ENCODE measurements at places on chromosomes 7 and 10.

- no peak for DNase-seq
Measured at GRCh38 chr10:49750546-49750945, 11.6 kb downstream of the OGDHL start.

- DNase-seq: peak; percentile 26
Measured at GRCh38 chr7:120981888-120982615, 6.5 kb upstream of the CPED1 start.

GRCh38 chr7:128879939-128880746 lies 17.5 kb downstream of the ATP6V1F start:
- no peak for DNase-seq

DNA sequence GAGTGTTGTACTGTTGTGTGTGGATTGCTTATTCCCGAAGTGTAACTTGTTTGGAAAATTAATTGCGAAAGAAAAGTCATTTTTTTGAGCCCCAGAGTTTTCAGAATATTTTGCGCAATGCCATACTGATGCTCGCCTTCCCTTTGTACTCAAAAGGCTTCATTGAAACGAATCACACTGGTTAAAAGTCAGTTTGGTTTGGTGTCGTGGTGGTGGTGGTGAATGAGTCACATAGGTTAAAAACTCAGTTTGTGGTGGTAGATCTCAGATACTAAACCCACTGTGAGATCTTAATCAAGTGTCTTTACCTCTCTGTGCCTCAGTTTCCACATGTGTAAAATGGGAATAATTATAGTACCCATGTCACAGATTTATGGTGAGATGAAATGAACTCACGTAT lies 61.1 kb upstream of the IL6 start:
- DNase-seq: peak; percentile 59

GRCh38 chr7:36203071-36203790 lies 50.2 kb downstream of the EEPD1 start:
- DNase-seq: no peak

DNA sequence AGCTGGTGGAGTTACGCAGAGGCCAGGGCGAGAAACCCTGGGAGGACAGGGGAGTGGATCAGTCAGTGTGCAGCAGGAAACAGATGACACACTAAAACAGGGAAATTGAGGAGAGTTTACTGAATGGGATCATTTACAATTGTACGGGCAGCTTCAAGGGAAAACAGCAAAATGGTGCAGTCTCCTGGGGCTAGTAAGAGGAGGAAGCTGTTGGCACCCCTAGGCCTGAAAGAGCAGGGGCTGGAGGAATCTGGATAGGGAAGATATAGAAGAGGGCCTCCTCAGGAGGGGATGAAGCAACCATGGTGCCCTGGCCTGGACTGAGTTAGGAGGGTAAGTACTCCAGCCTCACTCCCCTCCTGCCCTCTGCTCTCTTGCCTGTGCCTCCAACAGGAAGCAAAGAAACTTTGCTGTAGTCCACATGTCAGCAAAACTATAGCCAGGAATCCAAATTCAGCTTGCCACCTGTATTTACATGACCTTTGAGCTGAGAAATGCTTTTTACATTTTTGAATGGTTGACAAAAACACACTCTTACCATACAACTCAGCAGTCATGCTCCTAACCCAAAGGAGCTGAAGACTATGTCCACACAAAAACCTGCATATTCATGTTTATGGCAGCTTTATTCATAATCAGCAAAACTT lies 52.3 kb upstream of the OPN4 start:
- DNase-seq: no peak

DNA sequence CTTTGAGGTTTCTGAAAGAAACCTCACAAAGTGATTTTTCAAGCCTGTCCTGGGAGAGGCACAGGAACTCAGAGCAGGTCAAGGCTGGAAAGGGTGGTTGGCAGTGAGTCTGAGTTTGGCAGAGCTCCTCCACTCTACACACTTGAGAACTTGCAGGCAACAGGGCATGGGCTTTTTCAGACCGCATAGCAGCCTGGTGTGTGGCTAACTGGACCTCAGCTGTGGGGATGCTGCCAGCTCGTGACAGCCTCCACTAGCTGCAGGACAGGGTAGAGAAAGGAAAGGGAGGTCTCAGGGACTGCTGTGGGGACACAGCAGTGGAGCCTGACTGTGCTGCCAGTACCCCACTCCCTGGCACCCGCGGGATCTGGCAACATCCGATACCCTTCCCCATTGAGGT lies 2.6 kb downstream of the CDHR1 start:
- DNase-seq: no peak

DNA sequence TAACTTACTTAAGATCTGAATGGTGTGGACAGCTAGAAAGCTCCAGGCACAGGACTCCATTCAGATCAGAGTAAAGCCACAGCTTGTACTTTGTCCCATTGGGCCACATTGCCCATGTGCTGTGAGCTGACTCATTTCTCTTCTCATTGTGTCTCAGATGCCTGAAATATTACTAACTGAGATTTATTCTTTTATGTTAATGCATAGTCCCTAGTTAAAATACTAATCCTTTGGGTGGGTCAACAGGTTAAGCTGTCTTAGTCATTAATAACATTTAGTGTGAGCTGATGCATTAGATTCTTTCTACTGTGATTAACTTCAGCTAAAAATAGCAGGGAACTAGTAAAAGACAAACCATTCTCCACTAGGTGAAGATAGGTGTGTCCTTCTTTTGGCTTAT lies 104.7 kb upstream of the ARMC3 start:
- DNase-seq: no peak

- DNase-seq: no peak
Measured at GRCh38 chr10:19653931-19654330, 162.3 kb upstream of the PLXDC2 start.

- DNase-seq: no peak
Measured at GRCh38 chr10:97574374-97575126, 2.0 kb downstream of the ANKRD2 start.

GRCh38 chr7:18534481-18534880 lies 38.9 kb downstream of the HDAC9 start:
- DNase-seq: no peak

DNA sequence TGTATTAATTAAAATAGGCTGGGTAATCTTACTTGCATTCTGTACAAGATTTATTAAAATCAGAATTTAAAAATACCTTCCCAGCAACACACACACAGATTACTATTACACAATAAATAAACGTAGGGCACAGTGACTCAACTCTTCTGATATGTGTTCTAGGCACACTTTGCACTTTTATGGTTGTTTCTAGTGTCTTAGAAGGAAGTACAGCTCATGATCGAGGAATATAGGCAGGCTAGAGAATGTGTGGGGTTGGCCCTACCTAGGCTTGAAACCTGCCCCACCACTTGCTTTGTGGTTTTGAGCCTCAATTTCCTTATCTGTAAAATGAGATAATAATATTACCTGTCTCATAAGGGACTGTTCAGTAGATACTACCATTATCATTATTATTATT lies 30.5 kb downstream of the ARMC3 start:
- no peak for DNase-seq

GRCh38 chr7:55508221-55509011 lies 63.9 kb downstream of the VOPP1 start:
- DNase-seq: peak; percentile 32

GRCh38 chr7:156105337-156106106 lies 293.3 kb upstream of the SHH start:
- no peak for DNase-seq

GRCh38 chr7:43850348-43851116 lies 18.8 kb downstream of the MRPS24 start:
- DNase-seq: no peak

- DNase-seq: peak; percentile 84
Measured at GRCh38 chr7:92641921-92642511, 51.8 kb upstream of the FAM133B start.

GRCh38 chr7:3067193-3067592 lies 23.5 kb upstream of the CARD11 start:
- DNase-seq: peak; percentile 49

DNA sequence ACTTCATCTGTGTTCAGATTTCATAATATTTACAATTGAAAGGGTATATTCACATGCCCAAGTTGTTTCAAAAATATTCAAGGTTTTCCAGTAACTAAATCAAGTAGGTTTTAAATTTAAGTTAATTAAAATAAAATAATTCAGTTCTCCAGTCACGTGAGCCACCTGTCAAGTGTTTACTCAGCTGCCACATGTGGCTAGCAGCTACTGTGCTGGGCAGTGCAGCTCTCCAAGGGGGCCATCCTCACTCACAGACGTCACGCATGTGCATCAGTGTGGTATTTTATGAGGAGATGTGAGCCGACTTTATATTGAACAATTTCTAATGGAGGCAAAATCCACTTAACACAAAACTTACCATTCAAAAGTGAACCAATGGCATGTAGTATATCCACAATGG lies 69.7 kb upstream of the CAMK2B start:
- DNase-seq: no peak

DNA sequence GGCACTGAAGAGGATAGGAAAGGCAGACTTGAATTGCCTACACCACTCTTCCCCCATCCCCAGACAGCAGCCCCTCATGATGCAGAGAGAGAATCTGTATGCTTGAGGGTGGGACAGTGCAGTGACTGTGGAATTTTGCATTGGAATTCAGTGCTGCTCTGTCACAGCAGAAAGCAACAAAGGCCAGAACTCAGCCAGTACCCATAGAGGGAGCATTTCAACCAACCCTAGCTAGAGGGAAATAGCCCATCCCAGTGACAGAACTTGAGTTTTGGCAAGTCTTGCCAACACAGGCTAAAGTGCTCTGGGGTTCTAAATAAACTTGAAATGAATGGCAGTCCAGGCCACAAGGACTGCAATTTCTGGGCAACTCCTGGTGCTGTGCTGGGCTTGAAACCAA lies 80.4 kb downstream of the TES start:
- no peak for DNase-seq

- no peak for DNase-seq
Measured at GRCh38 chr7:70436790-70437350, 695.1 kb upstream of the GALNT17 start.

DNA sequence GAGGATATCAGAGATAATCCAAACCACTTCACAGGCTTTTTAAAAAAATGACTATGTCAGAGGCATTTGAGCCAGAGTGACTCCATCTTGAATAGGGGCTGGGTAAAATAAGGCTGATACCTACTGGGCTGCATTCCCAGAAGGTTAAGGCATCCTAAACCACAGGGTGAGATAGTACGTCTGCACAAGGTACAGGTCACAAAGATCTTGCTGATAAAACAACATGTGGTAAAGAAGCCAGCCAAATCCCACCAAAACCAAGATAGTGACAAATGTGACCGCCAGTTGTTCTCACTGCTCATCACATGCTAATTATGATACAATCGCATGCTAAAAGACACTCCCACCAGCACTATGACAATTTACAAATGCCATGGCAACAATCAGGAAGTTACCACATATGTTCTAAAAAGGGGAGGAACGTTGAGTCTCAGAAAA lies 177.5 kb downstream of the RAPGEF5 start:
- no peak for DNase-seq

GRCh38 chr10:95201736-95202135 lies 7.7 kb downstream of the ACSM6 start:
- DNase-seq: no peak

GRCh38 chr10:119403921-119404320 lies 138.6 kb downstream of the RGS10 start:
- no peak for DNase-seq

- no peak for DNase-seq
Measured at GRCh38 chr10:28332726-28333125, 29.9 kb upstream of the MPP7 start.

GRCh38 chr10:4939224-4940072 lies 23.8 kb upstream of the AKR1C1 start:
- no peak for DNase-seq

- DNase-seq: no peak
Measured at GRCh38 chr10:112963835-112964234, 13.8 kb downstream of the TCF7L2 start.

DNA sequence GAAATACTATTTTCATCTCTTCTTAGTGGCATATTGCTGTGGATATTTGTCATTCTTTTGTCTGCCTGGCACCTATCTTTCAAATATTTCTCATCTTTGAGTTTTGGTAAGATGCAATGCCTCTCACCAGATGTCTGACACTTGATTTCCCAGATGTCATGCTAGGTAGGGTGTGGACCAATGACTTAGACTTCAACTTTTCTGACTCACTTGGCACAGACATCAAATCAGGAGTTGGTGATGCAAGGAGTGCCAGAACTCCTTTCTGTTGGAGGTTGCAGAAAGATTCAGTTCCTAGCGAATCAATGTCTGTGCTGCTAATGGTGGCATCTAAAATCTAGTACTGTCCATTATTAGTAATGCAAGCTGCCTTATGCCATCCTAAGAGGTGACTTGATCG lies 216.9 kb upstream of the FERD3L start:
- DNase-seq: no peak

DNA sequence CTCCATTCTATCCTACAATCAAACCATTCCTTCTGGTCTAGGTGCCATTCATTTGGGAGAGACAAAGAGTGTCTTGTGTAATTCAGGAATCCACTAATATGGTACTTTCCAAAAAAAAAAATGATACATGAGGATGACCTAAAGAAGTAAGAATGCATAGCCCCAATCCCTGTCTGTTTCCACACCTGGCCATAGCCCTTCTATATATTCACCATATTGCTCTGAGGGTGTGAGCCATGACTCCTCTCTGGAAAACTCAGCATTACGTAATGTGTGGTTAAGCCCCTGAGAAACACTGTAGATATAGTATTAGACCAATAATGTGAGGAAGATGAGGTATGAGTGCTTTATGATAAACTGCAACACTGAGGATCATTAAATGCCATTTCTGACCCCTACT lies 592.7 kb downstream of the INHBA start:
- no peak for DNase-seq

- DNase-seq: no peak
Measured at GRCh38 chr10:124347956-124348355, 70.8 kb downstream of the OAT start.

GRCh38 chr7:117124591-117125220 lies 171.4 kb downstream of the ST7 start:
- DNase-seq: peak; percentile 80

DNA sequence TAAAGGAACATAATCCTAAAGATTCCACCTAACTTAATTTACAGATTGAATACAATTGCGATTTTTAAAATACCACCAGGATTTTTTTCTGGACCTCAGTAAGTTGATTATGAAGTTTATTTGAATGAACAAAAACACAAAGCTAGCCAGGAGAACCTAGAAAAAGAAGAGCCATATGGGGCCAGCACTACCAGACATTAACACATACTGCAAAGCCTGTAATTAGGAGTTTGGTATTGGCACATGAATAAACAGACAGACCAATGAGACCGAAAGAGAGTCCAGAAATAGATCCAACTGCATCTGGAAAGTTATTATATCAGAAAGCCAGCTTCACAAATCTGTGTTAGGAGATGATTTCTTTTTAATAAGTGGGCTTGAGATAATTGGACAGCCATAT lies 105.5 kb upstream of the CHST15 start:
- no peak for DNase-seq

Measured in activated T-cell treated with anti-CD3 and anti-CD28 coated beads, Interleukin-2, amount 50 U/mL, for 72 hours (primary cell).